ENCODE measurements at places on chromosomes 12 and 14.

- peak; percentile 42 for DNase-seq
These were observed 73.6 kb downstream of the TMTC1 start for GRCh38 chr12:29710104-29710503.

DNA sequence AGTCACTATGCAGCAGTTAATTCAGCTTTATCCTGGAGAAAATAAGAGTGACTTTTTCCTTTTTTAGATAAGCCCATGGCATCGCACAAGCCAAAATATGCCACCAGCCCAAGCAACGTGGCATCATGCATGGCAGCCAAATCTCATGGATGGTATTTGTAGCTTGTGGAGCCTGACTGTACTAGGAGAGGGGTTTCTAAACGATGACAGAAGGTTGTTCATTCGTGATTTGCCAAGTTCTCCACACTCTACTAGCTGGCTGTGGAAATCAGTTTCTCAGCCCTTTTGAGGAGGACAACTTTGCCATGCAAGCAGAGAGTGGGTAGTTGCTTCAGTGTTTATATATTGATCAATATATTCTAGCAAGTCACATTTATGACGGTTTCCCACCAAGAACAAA, 41.4 kb upstream of the ATXN2 start:
- no peak for DNase-seq

- DNase-seq, result no peak
These were observed 205.6 kb upstream of the SOX5 start for GRCh38 chr12:24155042-24155441.

GRCh38 chr14:92456215-92457015, 57.2 kb upstream of the RIN3 start:
- DNase-seq, result no peak

GRCh38 chr12:6818222-6818621, 3.4 kb upstream of the GPR162 start:
- DNase-seq, result no peak

- DNase-seq, result no peak
These were observed 73.3 kb downstream of the PTHLH start for GRCh38 chr12:27899151-27899661.

Data from NCI-H1417 (cell line).